ENCODE measurements at places on chromosomes 16 and 17.
A peak's percentile ranks its signal among the peaks of the same experiment; 100 is the strongest.

GRCh38 chr16:8564934-8565345, 25.4 kb downstream of the TMEM114 start:
- no peak for DNase-seq

- DNase-seq, result no peak
Measured at GRCh38 chr17:48586355-48587258, 3.4 kb downstream of the HOXB3 start.

DNA sequence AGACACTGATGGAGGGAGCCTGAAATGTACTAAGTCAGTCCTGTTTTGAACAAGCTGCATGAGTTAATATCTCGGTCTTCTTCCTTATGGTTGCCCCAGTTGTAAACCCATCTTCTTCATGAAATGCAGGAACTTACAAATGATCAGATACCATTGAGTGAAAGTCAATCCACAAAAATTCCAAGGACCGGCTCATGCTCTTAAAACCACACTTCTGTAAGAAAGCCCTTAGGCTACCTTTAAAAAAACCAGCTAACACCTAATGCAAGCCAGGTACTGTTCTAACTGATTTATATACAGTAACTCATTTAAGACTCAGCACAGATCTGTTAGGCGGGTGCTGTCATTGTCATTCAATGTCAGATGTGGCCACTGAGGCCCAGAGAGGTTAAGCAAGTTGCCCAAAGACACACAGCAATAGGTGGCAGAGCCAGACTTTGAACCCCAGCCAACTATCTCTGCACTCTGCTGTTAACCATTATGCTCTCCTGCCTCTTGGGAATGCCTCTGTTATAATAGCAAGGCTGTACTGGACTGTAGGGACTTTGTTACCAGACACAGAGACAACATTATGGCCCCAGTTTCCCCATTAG, 93.4 kb downstream of the C16orf95 start:
- DNase-seq, result no peak

- no peak for DNase-seq
Measured at GRCh38 chr16:65697065-65697464, 575.2 kb upstream of the CDH11 start.

GRCh38 chr16:72222503-72222902, 50.5 kb upstream of the PMFBP1 start:
- DNase-seq, result no peak

DNA sequence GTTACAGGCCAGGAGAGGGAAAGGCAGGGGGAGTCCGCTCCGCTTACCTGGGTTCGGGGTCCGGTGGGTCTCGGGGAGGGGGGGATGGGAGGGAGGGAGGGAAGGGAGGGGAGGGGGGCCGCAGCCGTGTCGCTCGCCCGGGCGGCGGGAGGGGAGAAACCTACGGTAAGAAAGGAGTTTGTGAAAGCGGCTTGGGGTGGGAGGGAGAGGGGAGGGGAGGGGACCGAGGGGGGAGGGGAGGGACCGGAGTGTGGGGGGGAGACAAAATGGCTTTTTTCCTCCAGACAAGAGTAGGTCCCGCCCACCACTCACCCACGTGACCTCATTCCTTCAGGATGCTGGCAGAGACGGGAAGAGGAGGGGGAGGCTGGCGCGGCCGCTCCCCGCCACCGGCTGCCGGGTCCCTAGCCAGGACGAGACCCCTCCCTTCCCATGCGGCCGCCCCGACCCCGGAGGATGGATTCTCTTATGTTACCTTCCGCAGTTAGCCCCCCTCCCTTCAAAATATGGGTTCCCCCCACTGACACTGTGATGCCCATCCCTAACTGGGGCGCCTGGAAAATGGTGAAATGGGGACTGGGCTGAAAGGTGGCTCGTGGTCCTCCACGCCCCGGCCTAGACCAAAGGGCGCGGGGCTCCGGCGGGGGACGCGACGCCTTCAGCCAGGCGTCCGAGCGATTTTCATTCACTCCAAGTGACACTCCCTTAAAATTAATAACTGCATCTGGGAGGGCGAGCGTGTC, at the start of gene PCGF2:
Gene PCGF2 (minus strand): TSS at position 188 of the 743 bp plus-strand sequence. CDS start 7,934 bp downstream, outside the sequence.
- DNase-seq, result no peak

- DNase-seq, result no peak
Measured at GRCh38 chr17:69356625-69357024, 29.7 kb upstream of the ABCA5 start.

DNA sequence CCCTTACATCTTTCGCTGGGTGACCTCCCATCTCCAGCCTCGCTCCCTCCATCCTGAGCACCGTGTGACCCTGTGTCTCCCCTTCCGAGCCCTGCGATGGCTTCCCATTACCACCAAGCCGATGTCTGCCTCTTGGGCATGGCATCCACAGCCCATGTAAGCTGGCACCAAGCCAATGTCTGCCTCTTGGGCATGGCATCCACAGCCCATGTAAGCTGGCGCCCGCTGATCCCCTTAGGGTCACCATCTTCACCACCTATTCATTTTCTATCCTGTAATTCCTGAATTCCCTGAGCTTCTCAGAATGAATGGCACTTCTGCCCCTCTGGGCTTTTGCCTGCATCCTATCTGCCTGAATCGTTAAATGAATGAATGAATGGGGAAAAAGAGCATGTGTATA, 478.2 kb upstream of the CCL2 start:
- DNase-seq, result no peak

GRCh38 chr17:864315-864714, 82.2 kb downstream of the MRM3 start:
- no peak for DNase-seq

DNA sequence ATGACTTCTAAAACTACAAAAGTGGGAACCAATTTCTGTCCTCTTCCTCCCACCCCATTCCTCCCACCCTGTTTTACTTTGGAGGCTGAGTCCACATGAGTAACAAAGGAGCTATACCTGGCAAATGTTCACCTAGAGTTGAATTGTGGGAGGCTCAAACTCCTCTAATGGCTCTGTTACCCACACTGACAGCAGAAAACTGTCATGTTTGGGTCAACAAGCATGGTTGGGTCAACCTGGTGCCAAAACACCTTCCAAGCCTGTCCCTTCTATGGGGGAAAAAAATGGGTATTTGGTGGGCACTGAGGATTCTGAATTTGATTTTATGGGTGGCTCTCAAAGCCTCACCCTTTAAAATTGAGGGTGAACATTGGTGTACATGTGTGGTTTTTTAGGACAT, 12.0 kb upstream of the HOXB13 start:
- no peak for DNase-seq

- DNase-seq, result peak; percentile 49
Measured at GRCh38 chr16:83899272-83899897, 470 bp downstream of the MLYCD start.

- no peak for DNase-seq
Measured at GRCh38 chr16:79484237-79484636, 116.3 kb downstream of the MAF start.

DNA sequence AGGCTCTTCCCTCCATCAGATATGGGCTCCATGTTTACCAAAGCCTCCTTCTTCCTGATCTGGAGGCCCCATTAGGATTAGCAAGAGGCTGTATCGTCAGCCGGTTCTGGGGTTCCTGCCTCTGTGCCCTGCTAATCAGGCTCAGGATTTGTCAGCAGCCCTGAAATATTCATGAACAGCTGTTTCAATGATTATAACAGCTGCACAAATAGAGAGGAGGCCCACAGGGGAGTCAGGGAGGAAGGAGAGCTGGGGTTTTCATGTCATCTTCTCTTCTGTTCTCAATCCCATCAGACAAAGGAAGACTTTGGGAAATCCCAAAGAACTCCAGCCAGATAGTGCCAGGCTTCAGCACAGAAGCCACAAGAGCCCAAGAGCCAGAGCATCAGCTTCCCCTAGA, 72.3 kb upstream of the MMP2 start:
- no peak for DNase-seq

GRCh38 chr16:79673635-79674034, 73.1 kb upstream of the MAF start:
- DNase-seq, result no peak

- no peak for DNase-seq
Measured at GRCh38 chr16:17335826-17336529, 134.8 kb downstream of the XYLT1 start.

DNA sequence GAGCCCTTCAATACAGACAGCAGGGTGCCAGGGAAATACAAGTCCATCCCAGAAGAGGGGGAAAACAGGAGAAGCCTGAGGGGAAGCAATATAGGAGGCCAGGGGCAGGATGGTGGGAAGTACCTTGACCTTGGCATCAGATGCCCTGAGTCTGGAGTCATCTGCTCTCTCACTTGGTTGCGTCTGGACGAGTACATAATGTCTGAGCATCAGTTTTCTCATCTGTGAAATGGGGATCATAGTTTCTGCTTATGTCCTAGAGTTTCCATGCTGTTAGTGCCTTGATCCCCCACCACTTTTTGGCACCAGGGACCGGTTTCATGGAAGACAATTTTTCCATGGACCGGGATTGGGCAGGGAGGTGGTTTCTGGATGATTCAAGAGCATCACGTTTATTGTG, 2.3 kb downstream of the STAT5A start:
- DNase-seq, result no peak

DNA sequence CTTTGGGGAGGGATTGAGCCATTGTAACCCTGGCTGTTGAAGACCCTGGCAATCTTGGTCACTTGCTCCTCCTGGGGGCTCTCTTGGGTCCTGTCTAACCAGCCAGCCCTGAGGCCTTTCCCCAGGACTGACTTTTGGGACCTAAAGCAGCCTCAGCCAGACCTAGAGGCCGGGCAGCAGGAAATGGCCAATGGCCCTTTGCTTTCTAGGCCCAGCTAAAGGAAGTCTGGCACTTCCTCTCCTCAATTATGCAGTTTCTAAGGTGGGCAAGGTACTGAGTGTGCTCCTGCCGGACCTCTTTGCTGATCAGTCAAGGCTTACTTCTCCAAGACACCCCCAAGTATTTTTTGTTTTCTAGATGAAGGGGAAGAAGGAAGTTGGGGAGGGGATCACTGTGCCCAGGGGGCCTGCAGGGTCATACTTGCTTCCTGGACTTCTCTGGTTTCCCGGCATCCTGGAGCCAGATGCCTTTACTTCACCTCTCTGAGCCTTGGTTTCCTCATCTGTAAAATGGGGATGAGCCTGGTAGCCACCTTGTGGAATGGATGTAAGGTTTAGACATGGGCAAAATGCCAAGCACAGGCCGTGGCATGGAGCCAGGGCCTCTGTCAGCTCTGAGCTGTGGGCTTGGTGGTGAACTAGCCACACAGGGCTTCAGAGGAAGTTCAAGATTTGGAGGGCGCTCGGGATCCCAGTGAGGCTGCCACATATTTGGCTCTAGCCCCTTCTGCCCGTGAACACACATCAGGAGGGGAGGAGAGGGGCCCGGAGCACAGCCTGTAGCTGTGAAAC, 8.6 kb downstream of the CX3CL1 start:
- no peak for DNase-seq

- DNase-seq, result no peak
Measured at GRCh38 chr17:59756236-59756818, 48.9 kb downstream of the VMP1 start.

GRCh38 chr16:85483424-85483823, 129.7 kb upstream of the GSE1 start:
- no peak for DNase-seq
